ENCODE measurements at places on chromosomes 1 and 21.

DNA sequence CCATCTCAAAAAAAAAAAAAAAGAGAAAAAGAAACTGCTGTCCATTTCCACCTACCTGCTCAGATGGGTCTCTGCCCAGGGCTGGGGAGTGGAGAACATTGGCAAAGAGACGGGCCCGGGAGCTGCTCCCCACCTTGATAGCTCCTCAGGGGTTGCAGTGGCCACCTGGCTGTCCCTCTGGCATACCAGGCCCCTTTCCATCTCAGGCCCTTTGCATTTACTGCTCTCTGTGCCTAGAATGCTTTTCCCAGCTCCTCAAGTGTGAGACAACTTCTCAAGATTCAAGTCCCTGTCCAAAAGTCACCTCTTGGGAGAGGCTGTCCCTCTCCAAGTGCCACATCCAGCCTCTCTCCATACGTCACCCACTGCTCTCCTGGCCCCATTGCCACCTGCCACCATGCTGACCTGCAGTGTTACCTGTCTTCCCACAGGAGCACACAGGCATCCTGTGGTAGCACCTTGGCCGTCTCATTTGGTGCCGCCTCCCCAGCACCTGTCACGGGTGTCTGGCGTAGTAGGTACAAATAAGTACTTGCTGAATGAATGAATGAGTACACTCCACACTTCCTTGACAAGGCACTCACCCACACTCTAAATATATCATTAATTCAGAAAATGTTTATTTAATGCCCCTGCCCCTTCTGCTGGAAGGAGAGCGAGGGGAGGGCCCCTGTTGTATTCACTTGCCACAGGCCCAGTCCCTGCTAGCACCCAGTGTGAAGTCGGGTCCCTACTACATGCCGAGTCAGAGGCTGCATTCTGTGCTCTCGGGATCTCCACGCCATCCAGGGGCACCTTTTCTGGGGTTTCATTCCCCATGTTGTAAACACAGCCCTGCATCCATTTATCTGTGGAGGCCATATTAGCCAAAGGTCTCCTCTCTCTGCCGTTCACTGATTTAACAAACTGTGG, 48.8 kb downstream of the DISP3 start:
- no peak for DNase-seq

GRCh38 chr1:106746448-106747085, 309.9 kb upstream of the PRMT6 start:
- no peak for DNase-seq

DNA sequence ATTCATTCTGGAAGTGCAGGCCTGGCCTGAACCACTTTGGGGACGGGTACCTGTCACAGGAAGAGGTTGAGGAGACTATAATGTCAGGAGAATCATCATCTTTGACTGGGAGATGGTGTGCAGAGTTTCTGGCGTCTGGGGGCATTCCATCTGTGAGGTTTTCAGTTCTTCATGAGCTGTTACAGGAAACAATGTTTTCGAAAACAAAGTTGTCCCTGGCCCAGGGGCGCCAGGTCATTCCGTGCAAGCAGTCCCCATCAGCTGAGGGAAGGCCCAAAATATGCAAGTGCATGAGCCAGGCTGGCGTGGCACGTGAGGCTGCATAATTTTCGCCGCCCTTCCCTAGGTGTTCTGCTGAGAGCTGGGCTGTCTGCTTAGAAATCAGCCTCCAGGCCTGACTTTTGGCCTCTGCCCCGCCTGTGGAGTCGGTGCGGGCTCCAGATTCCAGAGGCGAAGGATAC, 68.4 kb upstream of the ATP5PO start:
- no peak for DNase-seq

DNA sequence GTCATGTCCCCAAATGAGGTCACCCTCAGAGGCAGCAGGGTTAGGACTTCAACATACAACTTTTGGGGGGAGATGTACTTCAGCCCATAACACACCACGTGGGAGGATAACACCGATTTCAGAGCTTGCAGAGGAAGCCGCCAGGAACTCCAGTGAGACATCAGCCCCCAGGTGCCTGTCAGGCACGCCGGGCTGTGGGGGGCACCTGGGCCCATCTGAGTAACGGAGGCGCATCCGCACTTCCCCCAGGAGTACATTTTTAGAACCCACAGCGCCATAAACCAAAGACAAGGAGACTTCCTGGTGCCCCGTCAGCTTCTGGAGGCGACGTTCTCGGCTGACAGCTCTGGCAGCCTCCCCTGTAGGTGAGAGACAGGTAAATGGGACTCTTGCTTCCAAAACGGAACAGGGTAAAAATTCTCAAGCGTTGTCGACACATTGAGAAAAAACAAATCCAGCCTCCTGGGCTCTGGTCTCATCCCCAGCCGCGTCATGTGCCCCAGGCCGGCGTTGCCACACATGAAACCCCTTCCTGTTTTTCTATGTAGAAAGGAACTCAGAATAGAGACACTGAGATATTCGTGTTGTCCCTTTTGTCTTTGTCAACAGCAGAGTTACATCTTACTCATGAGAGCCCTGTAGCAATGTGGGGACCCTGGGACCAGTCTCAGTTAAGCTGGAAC, 93.3 kb downstream of the PDE9A start:
- no peak for DNase-seq

GRCh38 chr1:91720044-91720443, 165.9 kb downstream of the TGFBR3 start:
- no peak for DNase-seq

DNA sequence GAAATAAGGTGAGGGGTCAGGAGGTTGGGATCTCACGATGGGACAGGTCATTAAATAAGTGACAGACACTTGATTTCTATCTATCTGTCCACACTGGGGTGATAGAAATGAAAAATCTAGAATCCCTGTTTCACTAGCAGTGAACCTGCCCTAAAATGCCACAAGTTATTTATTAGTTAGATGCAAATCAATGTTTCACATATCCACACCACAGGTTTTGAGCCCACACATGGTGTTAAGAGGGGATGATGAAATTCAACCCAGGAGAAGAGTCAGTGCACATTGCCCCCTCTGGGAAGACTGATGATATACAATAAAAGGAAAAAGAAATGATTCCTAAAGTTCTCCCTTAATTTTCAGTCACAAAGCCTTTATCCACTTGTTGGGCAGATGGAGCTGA, 10.1 kb upstream of the NTPCR start:
- no peak for DNase-seq

DNA sequence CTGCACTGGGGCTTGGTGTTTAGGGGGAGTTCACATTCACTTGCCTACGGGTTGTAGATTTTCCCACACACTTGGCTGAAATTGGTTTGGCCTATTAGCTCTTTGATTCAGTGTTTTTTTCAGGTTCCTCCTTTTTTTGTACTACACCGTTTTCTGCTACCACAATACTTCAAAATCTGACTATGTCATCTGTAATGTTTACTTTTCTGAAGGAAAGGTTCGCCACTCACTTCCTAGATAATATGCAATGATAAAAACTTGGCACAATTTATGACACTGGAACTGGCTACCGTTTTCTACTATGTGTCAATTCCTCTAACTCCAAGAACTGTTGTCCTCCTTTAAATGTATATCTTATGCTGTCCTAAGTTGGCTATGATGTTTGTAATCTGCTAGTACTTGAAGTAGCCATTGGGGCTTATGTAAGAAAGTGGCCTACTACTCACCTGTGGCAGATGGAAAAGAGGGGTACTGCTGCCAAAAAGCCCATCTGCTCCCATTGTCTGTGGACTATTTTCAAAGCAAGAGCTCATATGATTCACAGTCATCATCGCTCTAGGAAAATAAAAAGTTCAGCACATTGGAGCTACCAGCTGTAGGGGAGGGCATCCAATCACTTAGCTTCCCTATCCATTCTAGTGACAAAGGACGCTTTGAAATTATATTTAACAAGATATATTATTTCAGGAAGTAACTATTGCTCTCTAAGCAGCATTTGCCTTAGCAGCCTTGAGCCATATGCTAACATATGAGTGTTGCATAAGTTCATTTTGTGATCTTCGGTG, 42.4 kb upstream of the BACH1 start:
- DNase-seq: no peak

DNA sequence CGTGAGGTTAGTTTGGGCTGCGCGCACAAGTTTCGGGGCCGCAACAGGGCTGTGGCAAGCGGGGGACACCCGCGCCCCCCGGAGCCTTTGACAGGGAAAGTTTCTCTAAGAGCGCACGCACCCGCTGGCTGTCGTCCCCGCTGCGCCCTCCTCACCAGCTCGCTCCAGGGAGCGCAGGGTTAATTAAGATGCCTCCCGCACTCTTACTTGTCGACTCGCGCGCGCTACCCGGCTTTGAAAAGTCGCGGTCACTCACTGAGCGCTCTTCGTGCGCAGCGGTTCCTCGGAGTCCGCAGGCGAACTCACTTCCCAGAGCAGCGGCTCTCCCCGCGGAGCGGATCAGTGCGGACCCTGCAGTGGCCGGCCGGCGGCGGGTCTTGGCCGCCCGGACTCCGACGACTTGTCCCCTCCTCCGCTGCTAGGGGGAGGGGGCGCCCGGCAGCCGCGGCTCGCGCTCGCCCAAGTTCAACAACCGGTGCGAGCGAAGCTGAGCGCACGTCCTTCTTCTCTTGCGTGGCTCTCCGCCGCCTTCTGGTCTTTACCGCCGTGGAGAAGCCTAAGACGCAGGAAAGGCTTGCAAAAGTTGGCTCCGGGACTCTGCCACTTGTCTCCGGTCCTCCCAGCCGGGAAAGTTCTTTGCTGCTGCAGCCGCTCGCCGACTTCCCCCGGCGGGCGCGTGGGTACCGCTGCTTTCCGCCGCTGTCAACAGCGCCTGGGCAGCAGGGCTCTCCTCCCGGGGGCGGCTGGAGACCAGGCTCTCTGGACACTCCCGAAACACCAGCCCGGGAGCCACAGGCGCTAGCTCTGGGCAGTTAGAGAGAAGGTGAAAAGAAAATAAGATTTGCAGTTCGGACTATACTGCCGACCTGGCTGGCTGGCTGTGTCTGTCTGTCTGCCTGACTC, 506 bp downstream of the JUN start:
- DNase-seq: peak; percentile 38

- no peak for DNase-seq
These were observed 3.8 kb upstream of the HES3 start for GRCh38 chr1:6239950-6240768.

DNA sequence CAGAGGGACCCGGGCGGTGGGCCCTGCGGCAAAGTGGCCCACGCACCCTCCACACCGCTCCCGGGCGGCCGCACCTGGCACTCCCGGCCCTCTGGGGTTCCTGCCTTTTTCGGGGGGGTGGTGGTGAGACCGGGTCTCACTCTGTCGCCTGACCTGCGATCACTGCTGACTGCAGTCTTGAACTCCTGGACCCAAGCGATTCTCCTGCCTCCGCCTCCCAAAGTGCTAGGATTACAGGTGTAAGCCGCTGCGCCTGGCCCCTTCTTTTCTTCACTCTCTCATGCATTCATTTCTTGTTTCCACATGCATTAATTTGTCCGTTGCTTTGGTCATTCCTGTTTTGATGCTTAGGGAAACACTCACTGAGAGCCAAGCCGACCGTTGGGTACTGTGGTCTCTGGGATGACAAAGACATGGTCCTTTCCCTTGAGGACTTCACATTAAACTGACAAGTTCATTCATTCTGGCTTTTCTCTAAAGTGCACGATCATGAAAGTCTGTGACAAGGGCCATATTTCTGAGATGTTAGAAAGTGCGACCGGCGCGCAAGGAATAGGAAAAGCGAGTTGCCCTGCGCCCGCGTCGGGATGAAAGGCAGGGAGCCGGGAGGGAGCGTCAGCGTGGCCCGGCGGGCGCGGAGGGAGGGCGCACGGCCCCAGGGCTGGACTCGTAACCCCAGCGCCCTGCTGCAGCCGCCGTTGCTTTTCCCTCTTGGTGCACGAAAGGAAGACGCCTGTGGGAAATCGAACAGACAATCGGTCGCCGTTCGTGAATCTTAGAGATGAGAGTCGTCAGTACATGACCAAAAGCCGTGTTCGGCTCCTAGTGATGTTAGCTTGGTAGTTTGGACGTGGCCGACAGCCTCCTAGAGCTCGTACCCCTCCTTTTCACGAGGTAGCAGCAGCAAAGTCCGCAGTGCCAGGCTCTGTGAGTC, 1.0 kb upstream of the MCOLN2 start:
- no peak for DNase-seq

GRCh38 chr1:246661451-246661850, 62.8 kb upstream of the SCCPDH start:
- DNase-seq: no peak

DNA sequence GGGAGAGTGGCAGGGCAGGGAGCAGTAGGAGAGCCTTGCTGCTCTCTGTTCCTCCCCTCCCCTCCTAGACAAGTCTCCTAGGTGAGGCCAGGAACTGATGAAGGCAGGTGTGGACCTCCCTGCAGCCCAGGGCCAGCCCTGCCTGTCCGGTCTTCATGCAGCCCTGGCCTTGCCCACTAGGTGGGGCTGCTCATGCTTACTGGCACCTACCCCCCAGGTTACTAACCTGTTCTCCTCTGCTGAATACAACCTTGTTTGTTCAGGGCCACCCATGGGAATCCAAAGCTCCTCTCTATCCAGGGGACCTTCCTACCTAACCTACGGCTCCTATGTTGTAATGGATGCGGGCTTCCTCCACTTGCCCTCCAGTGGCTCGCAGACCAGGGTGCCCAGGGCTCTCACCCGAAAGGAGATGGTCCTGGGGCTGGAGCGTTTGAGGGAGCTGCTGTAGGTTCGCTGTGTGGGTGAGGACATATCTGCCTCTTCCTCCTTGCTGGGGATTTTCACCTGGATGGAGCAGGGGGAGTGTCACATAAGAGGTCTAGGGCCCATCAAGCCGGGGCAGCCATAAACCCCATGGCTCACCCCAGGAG, 7.9 kb upstream of the TNNT2 start:
- no peak for DNase-seq

DNA sequence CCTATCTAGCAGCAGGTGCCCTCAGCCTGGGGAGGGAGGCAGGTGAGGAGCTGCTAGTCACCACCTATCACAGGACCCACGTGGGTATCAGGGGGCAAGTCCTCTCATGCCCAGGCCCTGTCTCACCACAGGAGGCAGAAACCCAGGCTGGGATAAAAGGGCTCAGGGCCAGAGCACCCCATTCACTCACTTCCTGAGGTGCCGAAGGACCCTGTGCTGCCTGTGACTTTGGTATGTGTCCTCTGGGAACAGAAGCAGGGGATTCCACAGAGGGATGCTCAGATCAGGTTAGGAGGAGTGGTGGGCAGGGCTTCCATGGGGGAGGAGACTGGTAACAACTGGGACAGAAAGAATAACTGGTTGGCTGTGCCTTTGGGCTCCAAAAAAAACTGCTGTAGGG, at the start of gene LCE1E:
LCE1E (plus strand) TSS at position 181 of the 400 bp plus-strand sequence. CDS start 1,043 bp downstream, outside the sequence.
- no peak for DNase-seq

DNA sequence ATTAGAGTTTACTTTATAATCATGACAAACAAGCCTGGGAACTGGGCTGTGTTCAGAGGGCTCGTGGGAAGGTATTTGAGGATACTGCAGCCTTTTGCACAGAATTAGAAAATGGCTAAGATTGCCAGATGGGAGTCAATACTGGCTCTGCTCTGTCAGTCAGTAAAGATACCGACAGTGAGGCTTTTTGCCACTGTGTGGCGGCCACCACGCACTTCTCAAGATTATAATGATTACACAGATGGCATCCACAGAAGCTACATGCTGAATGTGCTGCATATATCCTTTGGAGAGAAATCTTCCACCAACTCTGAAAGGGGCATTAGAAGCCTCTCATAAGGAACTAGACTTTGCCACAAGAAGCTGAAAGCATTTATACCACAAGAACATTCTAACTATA, 213.4 kb upstream of the PTBP2 start:
- DNase-seq: no peak
